ENCODE measurements at places on chromosomes 16 and 17.

DNA sequence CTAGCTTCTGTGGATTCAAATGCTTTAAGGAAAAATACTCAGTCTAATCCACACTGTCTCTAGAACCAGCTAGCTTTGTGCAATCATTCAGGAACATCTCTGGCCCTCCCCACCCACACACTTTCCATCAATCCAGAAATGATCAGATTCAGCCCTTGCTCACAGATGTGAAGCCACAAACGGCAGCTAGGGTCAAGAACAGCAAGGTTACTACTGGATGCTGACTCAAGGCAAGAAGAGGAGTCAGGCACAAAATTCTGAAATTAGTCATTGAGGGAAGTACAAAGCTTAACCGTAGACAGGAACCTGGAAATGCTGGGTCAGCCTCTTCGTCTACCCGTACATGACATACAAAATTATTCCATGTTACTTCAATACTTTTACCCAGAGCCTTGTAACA, 174.6 kb downstream of the CDH13 start:
- DNase-seq = peak; percentile 24

DNA sequence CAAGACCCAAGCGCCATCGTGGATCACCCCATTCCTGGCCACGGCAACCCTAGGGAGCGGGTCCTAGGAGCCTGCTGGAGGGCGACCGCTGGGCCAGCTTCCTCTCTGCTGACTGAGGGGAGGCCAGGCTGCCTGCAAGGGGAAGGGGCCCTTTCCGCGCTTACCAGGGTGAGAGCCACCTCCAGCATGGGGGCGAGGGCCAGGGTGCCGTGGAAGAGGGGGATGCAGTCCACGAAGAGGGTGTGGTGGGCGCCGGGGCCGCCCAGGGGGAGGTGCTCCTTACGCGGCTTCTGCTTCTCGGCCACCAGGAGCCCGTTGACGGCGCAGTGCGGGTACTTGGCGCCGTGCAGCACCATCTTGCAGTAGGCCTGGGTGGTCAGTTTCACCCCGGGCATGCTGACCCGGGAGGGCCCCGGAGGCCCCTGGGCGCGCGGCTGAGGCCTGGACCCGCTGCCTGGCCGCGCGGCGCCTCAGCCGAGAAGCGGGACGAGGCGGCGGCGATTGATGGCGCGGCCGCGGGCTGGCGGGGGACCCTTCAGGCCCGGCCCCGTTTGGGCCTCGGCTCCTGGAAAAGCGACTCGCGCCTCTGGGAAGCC, 345 bp downstream of the EMC8 start:
- DNase-seq = peak; percentile 51

GRCh38 chr16:88069397-88070168, 118.3 kb downstream of the BANP start:
- no peak for DNase-seq

DNA sequence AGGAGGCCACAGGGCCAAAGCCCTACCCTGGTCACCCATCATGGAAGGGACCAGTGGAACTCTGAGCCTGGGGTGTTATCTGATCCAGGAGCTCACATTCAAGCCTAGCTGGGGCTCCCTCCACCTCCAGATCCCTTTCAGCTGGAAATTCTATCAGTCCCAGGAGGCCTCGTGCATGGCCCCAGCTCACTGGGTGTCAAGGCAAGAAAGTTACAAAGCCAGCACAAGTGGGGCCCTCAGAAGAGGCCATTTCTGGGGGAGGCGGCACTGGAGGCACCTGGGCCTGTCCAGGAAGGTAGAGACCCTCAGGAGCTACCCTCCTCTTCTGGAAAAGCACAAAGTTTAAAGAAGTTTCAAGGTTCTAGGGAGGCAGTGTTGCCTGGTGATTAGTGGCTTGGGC, 4.8 kb downstream of the CA7 start:
- no peak for DNase-seq

DNA sequence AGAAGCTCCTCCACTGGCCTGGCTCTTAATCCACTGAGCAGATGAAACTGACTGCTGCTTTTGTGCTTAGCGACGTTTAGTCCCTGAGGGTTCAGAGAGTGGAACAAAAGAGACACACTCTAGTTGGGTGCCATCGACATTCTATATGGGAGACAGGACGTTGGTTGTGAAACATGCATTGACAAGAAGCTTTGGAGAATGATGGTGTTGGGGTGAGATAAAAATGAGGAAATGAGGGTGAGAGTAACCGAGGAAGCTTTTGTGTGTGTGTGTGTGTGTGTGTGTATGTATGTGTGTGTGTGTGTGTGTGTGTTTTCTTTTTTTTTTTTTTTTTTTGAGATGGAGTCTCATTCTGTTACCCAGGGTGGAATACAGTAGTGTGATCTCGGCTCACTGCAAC, 89.5 kb downstream of the ABCC1 start:
- DNase-seq = no peak

DNA sequence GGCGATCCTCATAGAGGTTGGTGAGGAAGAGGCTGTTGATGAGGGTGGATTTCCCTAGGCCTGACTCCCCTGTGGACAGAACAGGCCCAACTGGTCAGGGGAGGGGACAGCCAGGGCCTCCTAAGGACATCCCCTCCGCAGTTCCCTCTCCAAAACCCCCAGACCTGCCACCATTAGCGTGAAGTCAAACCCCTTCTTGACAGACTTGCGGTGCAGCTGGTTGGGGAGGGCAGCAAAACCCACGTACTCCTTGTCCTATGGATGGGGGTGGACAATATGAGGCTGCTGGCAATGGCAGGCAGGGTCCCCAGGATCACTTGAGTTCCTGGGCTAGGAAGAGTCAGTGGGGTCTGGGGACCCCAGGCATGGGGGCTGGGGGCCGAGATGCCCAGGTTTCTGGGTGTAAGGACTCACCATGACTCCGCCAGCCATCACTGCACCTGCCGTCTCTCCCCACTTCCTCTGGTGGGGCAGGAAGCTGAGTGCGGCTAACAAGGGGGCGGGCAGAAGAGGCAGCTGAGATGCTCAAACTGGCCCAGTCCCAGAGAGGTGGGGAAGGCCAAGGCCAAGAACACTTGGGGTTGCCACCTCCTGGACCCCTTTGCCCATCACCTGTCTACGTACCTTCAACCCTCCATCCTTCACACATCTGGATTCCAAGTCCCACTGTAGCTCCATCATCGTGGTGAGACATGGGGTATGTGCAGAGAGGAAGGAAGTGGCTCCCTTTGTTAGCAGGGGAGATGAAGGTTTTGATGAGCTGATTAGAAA, at the start of gene SEPTIN1:
Gene SEPTIN1 (minus strand): TSS at position 451 of the 771 bp plus-strand sequence. CDS start 19 bp downstream, at position 432.
- peak; percentile 82 for DNase-seq

DNA sequence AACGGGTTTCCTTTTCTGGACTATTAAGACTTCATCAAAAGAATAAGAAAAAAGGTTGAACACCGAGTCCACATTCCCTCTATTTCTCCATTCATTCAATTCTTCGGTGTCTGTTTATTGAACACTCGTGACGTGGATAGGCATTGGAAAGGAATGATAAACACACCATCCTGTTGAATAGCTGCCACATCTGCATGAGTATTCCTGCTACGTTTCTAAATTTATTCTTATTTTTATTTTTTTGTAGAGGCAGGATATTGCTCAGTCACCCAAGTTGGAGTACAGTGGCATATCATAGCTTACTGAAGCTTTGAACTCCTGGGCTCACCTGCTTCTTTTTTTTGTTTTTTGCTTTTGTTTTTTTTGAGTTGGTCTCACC, 80.8 kb upstream of the CIBAR2 start:
- no peak for DNase-seq

- DNase-seq = no peak
Observed at GRCh38 chr17:55607731-55608341, 96.6 kb upstream of the SMIM36 start.

DNA sequence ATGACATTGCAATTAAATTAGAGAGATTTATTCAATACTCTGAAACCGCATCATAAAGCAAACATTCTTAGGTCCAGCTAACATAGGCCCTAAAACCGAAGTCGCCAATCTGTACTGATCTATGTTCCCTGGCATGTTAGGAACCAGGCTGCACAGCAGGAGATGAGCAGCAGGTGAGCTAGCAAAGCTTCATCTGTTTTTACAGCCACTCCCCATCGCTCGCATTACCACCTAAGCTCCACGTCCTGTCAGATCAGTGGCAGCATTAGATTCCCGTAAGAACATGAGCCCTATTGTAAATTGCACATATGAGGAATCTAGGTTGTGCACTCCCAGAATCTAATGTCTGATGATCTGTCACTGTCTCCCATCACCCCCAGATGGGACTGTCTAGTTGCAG, 91.5 kb downstream of the PARN start:
- DNase-seq = no peak

GRCh38 chr17:59754552-59754951, 47.1 kb downstream of the VMP1 start:
- no peak for DNase-seq

DNA sequence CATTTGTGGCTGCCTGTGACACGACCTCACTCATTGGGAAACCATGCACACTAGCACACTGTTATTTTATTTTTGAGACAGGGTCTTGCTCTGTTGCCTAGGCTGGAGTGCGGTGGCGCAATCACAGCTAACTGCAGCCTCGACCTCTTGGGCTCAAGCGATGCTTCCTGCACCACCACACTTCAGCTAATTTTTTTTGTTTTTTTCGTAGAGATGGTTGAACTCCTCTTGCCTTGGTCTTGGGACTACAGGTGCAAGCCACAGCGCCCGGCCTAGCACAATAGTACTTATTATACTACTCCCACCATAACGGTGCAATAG, 2.8 kb upstream of the NPTX1 start:
- no peak for DNase-seq

- peak; percentile 81 for DNase-seq
Observed at GRCh38 chr16:87062569-87063442, 254.4 kb downstream of the C16orf95 start.

DNA sequence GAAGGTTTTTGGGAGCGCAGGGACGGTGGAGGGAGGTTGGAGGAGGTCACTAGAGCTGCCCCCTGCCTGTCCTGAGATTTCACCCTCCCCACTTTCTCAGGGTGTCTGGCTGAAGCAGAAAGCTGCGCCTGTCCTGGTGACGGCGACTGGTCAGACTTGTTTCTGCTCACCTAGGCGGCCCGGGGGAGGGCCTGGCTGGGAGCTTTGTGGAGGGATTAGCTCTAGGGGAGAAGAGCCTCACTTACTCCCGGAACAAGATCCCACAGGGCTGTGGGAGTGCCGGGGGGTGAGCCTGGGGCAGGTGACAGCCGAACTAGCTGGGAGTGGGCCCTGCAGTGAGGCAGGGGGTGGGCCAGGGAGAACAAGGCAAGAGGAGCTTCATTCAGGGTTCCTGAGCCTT, 11.5 kb downstream of the NHERF1 start:
- DNase-seq = no peak

DNA sequence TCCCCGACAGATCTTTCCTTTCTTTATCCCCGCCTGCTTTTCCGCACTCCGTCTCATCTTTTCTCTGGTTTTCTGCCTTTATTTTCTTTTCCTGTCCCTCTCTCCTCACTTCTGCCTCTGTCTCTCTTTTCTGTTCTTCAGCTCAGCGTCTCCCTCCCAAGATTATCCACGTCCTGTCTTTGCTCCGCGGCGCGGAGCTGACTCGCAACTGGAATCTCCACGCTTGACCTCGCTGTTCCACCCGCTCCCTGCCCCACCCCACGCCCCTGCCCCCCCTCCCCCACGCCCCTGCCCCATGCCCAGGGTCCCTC, 4.9 kb upstream of the LHX1 start:
- no peak for DNase-seq

DNA sequence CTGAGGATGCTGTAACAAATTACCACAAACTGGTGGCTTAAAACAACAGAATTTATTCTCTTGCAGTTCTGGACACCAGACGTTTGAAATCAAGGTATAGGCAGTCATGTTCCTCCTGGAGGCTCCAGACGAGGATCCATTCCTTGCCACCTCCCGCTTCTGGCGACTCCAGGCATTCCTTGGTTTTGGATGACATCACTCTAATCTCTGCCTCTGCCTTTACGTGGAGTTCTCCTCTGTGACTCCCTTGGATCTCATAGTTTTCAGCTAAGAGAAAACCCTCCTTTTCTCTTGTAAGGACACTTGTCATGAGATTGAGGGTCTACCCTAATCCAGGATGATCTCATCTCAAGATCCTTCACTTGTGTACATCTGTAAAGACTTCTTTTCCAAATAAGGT, 31.4 kb upstream of the HS3ST3B1 start:
- DNase-seq = no peak

DNA sequence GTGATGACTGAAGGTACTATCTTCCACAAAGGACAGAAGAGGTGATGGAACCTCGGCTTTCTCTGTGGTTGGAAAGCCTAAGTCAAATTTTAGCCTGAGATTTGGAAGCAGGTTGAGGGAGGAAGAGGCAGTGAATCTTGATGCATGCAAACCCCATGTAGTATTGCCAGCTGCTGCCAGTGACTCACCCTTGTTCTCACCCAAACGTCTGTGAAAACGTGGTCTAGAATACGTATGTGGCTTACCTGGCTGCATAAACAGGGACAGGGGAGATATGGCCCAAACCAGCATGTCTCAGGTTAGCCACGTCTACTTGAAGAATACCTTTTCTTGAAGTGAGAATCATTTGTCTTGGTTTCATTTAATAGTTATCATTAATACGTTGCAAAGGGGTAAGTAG, 438.0 kb upstream of the MAF start:
- no peak for DNase-seq

DNA sequence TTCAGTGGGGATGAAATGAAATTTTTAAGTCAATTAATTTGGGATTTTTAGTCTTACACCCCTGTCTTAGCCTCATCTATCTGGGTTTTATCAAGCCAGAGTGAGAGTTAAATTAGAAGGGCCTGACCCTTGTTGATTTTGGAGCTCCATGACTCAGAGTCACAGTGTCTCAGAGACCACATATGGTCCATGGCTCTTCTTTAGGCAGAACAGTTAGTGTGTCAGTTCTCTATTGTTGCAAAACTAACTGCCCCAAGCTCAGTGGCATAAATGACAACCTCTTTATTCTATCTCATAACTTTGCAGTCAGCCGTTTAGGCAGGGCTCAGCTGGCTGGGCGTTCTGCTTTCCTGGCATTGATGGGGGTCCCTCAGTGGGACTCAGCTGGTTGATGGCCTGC, 44.7 kb downstream of the IRF8 start:
- no peak for DNase-seq

DNA sequence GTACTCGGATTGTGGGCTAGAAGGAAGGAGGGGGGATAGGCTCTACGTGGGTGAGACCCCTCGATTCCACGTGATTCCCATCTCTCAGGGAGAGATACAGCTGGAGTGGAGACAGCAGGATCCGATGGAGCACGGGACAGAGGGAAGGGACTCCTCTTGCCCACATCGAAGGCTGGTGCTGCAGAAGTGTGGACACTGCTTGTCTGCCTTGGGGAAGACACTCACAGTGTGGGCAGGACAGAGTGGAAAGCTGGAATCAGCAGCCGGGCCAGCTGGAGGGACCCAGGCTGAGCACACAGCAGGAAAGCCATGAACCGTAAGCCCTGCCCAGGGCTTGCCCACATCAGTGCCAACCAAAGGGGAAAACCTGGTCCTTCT, 42.1 kb upstream of the RPH3AL start:
- DNase-seq = no peak

DNA sequence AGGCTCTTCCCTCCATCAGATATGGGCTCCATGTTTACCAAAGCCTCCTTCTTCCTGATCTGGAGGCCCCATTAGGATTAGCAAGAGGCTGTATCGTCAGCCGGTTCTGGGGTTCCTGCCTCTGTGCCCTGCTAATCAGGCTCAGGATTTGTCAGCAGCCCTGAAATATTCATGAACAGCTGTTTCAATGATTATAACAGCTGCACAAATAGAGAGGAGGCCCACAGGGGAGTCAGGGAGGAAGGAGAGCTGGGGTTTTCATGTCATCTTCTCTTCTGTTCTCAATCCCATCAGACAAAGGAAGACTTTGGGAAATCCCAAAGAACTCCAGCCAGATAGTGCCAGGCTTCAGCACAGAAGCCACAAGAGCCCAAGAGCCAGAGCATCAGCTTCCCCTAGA, 72.3 kb upstream of the MMP2 start:
- no peak for DNase-seq

GRCh38 chr17:44349553-44350070, 4.5 kb downstream of the GRN start:
- DNase-seq = no peak
